ENCODE measurements at places on chromosomes 1 and 21. TPM values are rescaled to one million over a fixed set of nuclear protein-coding genes. Genes with fewer than 3 reads are reported as not detected.

Gene MPZL1
- 23.0 TPM for total RNA-seq

Gene RBP7
- not detected for total RNA-seq

Gene DDR2
- 0.23 TPM for total RNA-seq

Gene CRABP2
- 0.98 TPM for total RNA-seq

Gene MTOR
- 36.3 TPM for total RNA-seq

Gene SEC16B
- not detected for total RNA-seq

Gene AMY2A
- total RNA-seq, result not detected

Gene C1orf53
- 0.66 TPM for total RNA-seq

Gene GSTM3
- total RNA-seq, result 47.6 TPM

Gene FAM3B
- total RNA-seq, result not detected

Gene IL12RB2
- 99.2 TPM for total RNA-seq

Gene PTGER3
- total RNA-seq, result not detected

Gene SLC44A5
- total RNA-seq, result not detected

Gene PBXIP1
- total RNA-seq, result 28.1 TPM

Gene TMPRSS3
- total RNA-seq, result 99.1 TPM

Gene RNU1-1
- total RNA-seq, result 2,291 TPM

Gene RXFP4
- total RNA-seq, result not detected

Gene PADI4
- 0.23 TPM for total RNA-seq

Gene SH3BGRL3
- 267 TPM for total RNA-seq

Gene GSTM5
- 0.25 TPM for total RNA-seq

Gene RIPPLY3
- not detected for total RNA-seq

Gene HES4
- 4.2 TPM for total RNA-seq

Gene PACC1
- 9.2 TPM for total RNA-seq

Gene SLAMF8
- 0.70 TPM for total RNA-seq

Gene DCST1
- not detected for total RNA-seq

Gene BGLAP
- total RNA-seq, result 2.4 TPM

Gene UBL4B
- not detected for total RNA-seq

Gene SUSD4
- total RNA-seq, result 2.2 TPM

Gene C1orf115
- total RNA-seq, result 0.63 TPM

Gene FCGR3A
- total RNA-seq, result not detected

Gene NENF
- total RNA-seq, result 34.1 TPM

Gene OBSCN
- total RNA-seq, result 20.0 TPM

Gene CHRM3
- 0.21 TPM for total RNA-seq

Gene AUNIP
- 9.6 TPM for total RNA-seq

Gene BSND
- total RNA-seq, result not detected

Gene AADACL3
- not detected for total RNA-seq

Gene ACP6
- total RNA-seq, result 11.1 TPM

Gene OR2G6
- not detected for total RNA-seq

Gene TMEM82
- total RNA-seq, result not detected

Gene LRRC8B
- total RNA-seq, result 38.9 TPM

Gene BATF3
- total RNA-seq, result 149 TPM

Gene IGSF3
- 4.1 TPM for total RNA-seq

Gene TNFRSF9
- 28.2 TPM for total RNA-seq

Gene LCA5L
- total RNA-seq, result 0.25 TPM

Gene USH2A
- total RNA-seq, result not detected

Gene WASF2
- 104 TPM for total RNA-seq

Gene ESRRG
- total RNA-seq, result not detected

Gene SELE
- not detected for total RNA-seq

All from activated CD4-positive, alpha-beta T cell treated with anti-CD3 and anti-CD28 coated beads for 36 hours (primary cell).